Stimulated activated CD8-positive, alpha-beta memory T cell treated with anti-CD3 and anti-CD28 coated beads, Interleukin-7, amount 100 ng/mL, for 48 hours (primary cell): ENCODE measurements at places on chromosomes 3 and 15.

- no peak for DNase-seq
These were observed 151.3 kb downstream of the CACNA1D start for GRCh38 chr3:53645754-53646153.

DNA sequence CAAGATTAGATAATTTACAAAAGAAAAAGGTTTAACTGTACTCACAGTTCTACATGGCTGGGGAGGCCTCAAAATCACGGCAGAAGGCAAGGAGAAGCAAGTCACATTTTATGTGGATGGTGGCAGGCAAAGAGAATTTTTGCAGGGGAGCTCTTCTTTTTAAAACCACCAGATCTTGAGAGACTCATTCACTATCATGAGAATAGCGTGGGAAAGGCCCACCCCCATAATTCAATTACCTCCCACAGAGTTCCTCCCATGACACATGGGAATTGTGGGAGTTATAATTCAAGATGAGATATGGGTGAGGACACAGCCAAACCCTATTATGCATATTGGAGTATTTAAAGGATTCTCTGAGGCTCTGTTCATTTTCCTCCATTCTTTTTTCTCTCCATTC, 138.7 kb upstream of the CADM2 start:
- no peak for DNase-seq

- DNase-seq = no peak
These were observed 104.7 kb downstream of the UNC13C start for GRCh38 chr15:54082836-54083492.

- no peak for DNase-seq
These were observed 10.7 kb downstream of the USP4 start for GRCh38 chr3:49329186-49329585.

DNA sequence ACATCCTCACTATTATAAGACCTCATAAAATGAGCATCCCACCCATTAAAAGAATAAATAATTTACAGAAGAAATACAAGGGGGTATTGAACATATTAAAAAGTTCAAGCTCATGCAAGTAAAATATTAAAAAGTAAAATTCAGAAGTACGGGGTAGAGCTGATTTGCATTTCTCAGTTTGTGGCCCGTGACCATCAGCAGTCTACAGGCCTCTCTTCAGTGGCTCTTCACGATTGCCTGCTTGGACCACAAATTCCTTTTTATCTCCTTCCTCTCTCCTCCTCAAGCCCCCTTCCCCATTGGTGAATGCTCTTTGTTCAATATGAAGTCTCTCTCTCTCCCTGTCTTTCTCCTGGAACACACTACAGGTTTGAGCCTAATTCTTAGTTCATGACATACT, 19.1 kb downstream of the CYP8B1 start:
- no peak for DNase-seq

DNA sequence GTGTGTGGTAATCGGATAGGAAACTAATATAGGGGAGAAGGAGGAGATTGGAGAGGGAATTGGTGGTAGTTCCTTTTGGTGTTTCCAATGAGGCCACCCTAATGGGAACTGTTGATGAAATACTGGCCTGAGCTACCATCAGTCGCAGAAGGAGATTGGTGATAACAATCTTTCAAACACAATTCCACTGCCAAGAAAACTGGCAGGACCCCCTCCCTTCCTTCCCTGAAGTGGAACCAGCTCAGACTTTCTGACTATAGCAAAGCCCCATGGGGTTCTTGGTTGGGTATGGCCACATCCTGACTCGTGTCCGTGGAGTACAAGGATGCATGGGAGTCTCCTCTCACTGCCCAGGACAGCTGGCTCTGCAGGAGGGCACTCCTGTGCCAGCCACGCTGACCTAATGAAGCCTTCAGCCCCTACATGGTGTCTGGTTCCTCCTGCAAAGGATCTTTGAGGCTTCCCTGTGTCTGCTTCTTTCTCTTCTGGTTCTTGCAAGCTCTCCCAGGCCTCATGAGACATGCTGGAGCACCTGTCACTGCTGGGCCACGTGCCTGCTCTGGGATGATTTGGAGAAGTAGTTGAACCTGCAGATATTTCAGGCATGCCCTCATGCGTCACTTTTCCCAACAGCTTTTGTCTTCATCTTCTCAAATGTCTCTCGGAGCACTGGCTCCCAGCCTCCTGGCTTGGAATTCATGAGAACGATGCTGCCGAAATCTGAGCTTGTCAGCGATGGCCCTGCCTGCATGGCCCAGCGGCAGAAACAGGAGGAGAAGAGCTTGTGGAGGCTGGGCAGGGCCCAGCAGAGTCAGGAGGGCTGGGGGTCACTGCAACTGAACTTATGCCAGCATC, 90.0 kb upstream of the ADPGK start:
- DNase-seq = no peak

DNA sequence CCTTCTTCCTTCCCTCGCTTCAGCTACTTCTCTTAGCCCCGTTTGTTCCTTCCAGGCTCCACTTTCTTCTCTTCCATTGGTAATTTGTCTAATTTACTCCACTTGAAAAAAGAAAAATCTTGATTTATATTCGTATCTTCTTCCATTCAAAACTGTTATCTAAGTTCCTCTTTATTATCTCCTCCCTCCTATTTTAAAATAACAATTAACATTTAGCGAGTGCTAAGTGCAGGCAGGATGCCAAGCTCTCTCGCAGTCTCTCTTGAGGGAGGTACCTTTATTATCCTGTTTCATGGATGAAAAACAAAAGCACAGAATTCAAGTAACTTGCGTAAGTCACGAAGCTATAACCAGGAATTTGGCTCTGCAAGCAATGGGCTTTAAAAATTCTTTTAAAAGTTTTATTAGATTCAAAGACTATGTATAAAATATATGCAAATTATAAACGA, 418.9 kb upstream of the NAALADL2 start:
- DNase-seq = no peak

- no peak for DNase-seq
These were observed 54.0 kb downstream of the KCNAB1 start for GRCh38 chr3:156174229-156174847.

DNA sequence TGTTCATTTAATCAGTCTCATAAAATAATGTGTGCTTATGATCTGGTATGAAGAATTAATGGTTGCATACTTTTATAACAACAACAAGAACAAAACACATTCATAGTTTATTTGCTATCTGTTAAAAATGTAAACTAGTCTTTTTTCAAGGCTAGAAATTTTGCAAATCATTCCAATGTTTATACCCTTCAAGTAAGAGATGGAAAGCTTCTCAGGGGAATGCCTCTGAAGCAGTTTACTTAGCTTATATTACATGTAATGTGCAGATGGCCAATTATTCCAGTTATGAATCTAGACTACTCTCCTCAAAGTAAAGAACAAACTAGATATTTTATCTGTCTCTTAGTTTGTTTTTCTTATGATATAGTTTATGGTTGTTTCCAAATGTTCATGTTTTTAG, 575.4 kb downstream of the NAALADL2 start:
- DNase-seq = no peak

DNA sequence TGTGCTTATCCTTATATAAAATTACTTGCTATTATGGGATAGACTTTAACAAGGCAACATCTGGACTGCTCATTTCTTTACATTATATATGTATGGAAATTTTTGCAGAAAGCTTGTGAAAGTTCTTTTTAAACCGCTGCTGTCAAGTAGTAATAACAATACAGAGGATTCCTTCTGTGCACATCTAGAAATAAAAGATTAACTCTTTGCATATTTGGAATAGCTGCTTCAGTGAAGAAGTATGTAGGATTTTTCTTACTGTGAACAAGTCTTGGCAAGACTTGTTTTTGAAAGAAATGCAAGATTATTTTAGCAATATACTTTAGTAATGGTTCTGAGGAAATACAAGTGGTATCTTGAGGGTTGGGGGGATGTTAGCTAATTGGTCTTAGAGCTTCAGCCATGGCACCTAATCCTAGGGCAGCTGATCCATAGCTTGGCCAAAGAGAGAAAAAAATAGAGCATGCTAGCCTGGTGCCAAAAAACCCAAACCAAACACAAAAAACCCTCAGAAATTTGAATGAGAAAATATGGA, 4.3 kb downstream of the PRKCI start:
- no peak for DNase-seq

DNA sequence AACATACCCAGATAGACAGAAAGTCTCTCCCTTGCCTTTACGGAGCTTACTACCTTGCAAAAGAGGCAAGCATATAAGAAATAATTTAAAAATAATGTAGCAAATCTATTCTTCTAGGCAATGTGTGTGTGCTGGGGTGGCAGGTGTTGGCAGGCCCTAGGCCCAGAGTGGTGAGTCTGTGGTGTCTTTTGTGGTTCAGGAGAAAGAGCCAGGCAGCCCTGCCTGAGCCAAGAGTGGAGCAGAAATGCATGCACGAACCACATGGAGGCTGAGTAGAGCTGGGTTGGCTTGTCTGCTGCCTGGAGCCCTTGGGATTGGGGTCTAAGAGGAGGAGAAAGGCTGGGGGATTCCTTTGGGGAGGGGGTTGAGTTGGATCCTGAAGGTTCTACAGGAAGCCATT, 70.2 kb upstream of the MYZAP start:
- no peak for DNase-seq

DNA sequence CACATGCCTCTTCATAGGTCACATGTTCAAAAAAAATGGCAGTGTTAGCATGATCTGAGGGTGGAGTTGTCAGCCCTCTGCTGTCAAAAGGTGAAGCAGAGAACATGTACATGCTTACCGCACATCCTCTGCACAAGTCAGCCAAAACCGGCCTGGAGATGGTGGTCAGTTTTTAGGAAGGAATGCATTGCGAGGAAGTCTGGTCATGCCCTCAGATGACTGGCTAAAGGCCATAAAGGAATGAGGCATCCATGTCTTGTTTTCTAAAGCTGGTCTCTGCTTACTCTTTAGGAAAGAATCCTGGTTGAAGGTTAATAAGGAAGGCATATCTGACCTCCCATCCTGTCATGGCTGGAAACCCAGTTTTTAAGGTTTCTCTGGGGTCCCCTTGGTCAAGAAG, 292.0 kb upstream of the CCDC54 start:
- DNase-seq = no peak

GRCh38 chr15:36658312-36658711, 78.9 kb downstream of the CDIN1 start:
- DNase-seq = no peak

- no peak for DNase-seq
These were observed 203.5 kb downstream of the UBE2E2 start for GRCh38 chr3:23406601-23407000.

- DNase-seq = no peak
These were observed 104.8 kb upstream of the CHRNA7 start for GRCh38 chr15:31925541-31925940.

GRCh38 chr3:13461169-13462124, 18.7 kb upstream of the HDAC11 start:
- DNase-seq = peak; percentile 58

- DNase-seq = no peak
These were observed 85.4 kb downstream of the TNIK start for GRCh38 chr3:171374661-171375285.

DNA sequence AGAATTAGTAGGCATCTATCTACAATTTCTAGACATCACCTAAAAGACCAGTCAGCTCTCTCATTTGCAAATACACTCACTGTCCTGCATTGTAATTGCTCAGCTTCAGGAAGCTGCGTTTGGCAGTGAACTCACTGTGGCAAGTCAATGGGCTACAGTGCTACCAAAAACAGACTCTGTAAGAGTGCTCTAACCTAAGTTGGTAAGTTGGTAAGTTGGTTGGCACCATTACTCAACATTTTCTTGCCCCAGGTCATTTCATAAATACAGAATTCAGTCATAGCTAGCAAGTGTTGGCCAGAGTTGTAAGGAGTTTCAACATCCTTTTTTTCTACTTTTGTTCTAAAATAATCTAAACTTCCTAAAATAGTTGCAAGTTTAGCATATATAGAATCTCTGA, 466.3 kb downstream of the NAALADL2 start:
- DNase-seq = no peak

GRCh38 chr3:179653096-179653797, 407 bp downstream of the USP13 start:
- peak; percentile 45 for DNase-seq

DNA sequence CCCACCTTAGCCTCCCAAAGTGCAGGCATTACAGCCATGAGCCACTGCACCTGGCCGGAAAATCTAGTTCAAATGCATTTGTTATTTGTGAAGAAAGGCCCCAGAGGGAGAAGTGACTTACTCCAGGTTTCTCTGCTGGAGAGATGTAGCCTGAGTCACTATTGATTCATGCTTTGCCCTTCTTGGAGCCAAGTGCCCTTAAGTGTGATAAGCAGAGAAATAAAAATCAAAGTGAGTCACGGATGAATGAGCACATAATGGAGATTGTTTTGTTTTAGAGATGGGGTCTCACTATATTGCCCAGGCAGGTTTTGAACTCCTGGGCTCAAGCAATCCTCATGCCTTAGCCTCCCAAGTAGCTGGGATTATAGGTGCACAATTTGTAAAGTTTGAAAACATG, 33.1 kb downstream of the CDC25A start:
- no peak for DNase-seq

GRCh38 chr3:50573566-50574443, 4.5 kb downstream of the HEMK1 start:
- peak; percentile 73 for DNase-seq

- no peak for DNase-seq
These were observed 9.6 kb downstream of the VGLL4 start for GRCh38 chr3:11634081-11634635.

GRCh38 chr3:190790185-190790584, 72.3 kb downstream of the GMNC start:
- DNase-seq = no peak

DNA sequence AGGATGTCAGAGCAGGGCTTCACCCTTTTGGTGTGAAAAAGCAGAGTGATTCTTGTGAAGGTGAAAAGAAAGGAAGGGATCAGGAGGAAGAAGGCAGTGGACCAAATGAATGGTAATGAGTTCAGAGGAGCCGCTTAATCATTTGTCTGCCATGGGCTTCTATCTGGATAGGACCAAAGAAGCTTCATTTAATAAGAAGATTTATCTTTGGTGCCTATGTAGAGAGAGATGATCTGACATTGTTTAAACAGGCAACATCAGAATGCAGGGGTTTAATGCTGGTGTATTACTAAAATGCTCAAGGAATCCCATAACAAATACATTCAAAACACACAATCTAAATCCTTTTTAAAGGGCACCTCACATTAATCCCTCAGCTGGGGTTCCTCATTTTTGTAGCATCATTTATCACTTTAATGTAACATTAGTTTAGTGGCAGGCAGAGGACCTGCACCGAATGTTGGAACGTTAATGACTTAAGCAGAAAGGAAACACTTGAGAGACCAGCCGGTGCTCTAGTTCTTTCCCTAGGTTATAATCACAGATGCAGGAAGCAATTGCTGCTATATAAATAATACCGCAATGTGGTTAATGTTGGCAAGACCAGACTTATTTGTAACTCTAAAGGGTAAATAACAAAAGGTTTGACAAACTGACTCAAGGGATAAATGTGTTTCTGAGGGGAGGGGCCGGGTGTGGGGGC, 27.9 kb upstream of the IL1RAP start:
- no peak for DNase-seq

DNA sequence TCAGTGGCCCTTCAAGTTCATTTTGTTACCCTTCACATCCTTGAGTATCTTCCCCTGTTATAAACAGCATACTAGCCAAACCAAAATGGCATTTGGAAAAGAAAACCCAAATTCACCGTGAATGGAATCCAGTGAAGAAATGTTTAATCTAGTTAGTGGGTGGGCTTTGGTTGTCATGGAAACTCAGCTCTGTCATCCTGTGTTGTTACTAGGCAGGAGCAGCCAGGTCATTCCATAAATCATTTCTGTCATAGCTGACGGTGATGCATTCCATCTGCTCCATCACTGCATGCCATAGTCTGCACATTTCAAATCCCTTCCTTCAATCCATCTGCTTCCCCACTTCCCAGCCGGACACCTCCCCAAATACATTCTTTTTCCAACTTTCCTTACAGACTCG, 140.4 kb upstream of the CGNL1 start:
- no peak for DNase-seq
